ENCODE measurements at places on chromosomes 4 and X.

DNA sequence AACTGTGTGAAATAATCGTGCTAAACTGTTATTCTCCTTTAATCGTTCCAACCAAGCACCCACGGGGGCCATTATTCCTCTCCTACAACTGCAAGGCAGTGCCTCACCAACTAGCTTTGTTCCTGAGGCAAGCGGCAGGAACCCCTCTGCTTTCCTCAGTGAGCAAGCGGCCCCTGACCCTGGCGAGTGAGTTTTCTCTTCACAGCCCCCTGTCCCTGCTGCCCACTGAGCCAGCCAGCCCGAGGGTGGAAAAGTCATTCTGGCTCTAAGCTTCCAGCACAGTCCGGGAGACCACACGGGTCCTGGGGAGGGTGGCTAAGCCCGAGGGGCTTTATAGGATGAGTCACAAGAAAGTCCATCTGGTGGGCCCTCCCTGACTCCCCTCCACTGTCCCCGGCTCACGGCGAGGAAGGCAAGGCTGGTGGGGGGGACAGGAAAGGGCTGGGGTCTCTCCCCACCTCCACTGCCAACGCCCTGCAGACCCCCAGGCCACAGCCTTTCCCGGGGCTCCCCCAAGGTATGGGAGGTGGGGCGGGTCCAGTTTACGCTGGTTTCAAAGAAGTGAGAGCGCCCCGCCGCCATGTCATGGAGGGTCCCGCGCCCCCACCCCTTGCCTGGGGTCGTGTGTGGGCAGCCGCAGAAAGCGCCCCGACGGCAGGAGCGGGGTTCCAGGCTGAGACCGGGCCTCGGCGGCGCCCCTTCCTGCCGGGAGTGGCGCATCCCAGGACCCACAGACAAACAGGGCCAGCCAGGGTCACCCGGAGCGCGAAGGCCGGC is 45.0 kb downstream of the CPLX1 start:
- DNase-seq, result no peak

DNA sequence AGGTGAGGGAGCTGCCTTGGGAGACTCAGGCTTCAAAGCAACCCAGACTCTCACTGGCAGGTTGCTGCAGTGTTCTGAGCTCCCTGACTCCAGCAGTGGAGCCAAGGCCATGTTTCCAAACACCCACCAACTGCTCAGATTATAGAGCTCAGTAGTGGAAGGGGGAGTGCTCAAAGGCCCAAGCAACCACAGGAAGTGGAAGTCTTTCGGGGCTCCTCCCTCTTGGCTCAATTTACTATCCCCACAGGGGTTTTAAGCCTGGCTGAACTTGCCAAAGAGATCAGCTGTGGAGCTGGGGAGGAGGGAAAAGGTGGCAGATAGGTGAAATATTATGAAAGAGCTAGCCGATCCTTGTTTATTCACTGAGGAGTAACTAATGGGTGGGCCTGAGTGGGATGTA is 82.5 kb downstream of the HPRT1 start:
- DNase-seq, result no peak

- no peak for DNase-seq
These were observed 10.0 kb downstream of the FAM184B start for GRCh38 chr4:17771284-17771908.

- DNase-seq, result no peak
These were observed 216.4 kb downstream of the CHIC2 start for GRCh38 chr4:53847965-53848364.

GRCh38 chrX:103704863-103705262 is 5.8 kb upstream of the TMEM31 start:
- DNase-seq, result no peak

DNA sequence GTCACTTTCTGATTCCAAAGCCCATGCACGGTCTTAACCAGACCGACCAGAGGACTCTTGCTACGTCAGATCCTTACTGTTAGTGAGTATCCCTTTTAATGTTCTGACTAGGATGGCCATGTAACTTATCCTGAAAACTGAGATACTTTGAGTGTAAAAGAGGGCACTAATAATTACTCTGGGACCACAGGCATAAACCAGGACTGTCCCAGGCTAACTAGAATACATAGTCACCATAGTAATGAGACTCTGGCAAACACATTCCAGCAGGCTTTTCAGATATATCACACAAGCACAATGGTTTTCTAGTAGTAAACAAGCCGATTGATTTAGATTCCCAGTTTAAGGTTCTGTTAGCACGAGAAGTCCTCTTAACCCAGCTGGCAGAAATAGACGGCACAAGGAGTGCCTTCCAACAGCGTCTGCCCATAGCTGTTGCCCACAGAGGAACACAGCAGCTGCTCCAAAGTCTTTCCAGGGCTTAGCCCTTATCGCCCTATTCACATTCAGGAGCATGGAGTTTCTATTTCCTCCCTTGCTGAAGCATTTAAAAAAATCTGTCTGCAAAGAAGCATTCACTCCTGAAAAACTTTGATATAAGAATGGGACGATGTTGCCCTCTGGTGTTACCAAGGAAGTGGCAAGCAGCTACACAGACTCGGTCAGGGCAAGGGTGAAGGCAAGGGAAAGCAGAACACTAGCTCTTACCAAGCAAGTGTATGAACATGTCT is 92.4 kb downstream of the CXCL13 start:
- DNase-seq, result no peak

DNA sequence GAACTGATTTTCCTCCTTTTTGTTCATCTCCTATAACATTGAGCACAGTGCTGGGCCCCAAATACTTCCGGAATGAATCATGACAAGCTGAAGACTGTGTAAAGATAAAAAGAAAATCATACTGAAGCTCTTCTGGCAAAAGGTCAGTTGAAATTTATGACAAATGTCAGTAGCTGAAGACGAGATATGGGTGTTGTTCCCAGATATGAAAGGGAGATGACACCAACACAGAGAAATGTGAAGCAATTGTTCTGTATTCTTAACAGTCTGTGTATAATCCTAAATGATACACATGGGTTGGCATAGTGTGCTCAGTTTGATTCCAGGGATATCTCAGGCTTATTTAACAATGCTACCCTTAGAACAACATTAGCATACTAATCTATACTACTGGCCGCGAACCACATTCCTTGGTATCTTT is 170.5 kb upstream of the PITX2 start:
- DNase-seq, result no peak

GRCh38 chrX:31287861-31288260 is 216.0 kb upstream of the FTHL17 start:
- no peak for DNase-seq

GRCh38 chrX:85808217-85808616 is 239.1 kb downstream of the CHM start:
- no peak for DNase-seq

DNA sequence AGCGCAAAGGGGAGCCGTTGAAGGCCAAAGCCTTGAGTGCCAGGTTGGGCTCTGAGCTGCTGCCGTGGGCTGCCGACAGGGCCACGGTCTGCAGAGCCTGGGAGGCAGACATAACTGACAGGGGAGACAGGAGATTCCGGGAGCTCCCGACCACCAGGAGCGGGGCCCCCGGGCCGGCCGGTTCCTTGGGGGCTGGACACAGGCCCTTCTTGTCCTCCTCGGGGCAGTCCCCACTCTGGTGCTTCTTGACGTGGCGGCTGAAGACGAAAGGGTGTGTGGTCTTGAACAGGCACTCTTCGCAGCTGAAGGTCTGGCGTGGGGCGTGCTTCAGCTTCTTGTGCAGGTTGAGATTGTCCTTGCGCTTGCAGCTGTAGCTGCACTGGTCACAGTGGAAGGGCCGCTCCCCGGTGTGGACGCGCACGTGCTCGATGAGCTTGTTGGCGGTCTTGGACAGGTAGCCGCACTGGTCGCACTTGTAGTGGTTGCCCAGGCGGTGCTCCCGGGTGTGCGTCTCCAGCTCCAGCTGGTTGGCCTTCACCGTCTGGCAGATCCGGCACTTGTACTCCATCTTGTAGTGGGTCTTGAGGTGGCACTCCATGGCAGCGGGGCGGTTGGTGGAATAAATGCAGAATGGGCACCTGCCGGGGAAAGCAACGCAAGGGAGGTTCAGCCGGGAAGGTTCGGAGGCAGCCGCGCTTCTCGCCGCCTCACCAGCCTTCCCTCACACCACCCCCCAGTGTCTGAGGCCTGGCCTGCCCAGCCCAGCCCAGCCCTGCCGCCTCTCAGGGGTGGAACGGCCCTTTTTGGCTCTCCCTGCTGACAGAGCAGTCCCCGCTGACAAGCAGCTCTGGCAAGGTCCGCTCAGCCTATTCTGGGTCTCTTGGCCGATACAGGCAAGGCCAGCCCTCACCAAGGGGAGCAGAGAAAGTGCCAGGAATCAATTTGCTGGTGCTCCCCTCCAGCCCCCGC is 81.3 kb downstream of the C4orf51 start:
- DNase-seq, result no peak

DNA sequence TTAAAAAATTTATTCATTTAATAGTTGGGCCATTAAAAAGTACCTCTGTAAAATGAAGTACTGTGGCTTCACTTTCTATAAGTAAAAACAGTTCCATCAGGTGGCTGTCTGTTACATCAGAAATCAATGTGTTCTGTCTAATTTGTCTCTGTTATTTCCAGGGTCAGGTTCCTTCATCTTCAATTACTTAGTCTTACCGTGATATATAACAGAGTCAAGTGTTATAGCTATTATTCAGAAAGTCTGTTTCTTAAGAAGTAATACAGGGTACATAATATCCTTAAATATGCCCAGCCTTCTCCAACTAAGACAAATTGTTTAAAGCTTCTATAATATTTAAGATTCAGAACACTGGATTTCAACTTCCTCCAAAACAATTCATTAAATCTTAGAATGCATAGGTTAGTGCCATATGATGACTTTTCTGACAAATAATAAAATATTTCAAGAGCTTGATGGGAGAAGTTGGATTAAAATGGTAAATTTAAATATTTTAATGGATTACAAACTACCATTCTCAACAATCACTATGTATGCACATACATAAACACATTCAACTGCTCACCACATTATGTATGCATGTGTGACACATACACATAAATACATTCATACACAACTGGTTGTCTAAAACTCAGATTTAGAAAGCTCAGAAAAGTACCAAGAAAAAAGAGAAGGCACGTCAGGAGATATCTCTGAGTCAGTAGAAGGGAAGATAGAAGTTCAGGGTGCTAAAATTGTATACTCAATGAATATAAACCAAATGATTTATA is 268.5 kb downstream of the PRDM5 start:
- DNase-seq, result no peak

DNA sequence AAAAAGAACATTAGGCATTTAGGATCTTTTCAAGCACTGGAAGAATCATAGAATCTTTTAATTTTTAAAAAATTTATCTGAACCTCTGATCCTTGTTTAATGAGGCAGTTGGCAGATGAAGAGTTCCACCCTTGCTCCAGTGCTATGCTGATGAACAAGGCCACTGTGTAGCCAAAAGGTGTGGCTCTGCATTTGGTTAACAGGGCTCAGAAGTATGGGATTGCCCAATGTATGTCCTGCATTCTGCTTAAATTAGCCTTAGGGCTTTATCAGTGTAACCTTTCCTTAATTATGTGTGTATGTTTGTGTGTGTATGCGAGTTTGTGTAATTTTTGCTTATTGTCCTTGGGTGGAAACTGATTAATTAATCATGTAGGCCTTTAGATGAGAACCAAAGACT is 43.3 kb upstream of the PPM1K start:
- DNase-seq, result no peak

GRCh38 chr4:188341428-188341827 is 202.2 kb downstream of the TRIML1 start:
- no peak for DNase-seq

DNA sequence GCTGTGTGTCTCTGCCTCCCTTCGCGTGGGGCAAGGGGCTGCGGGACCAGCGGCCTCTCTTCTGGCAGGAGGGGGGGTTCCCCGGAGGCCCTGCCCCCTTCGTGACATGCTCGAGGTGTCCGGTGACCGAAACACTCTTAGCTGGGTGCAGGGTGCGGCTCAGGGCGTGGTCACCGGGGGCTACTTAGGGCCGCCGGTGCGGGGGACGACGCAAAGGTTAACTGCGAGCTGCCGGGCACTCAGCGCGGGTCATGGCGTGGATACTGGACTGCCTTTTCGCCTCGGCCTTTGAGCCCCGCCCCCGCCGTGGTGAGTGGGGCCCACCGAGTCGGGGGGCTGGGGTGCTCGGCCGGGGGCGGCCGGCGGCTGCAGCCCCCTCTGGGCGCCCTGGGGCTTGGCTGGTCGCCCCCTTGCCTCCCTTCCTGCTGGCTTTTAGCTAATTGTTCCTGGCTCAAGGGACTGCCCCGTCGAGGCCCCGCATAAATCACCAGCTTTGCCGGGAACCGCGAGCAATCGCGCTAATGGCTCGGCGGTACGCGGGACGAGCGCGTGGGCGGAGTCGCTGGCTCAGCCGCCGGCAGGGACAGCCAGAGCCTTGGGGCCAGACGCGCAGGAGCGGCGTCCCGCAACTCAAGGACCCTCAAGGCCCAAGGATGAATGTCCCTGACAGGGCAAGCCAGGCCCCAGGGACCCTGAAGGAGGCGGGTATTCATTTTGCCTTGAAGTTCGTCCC is at the start of gene ARHGAP36:
ARHGAP36 (plus strand) TSS at position 211 of the 733 bp plus-strand sequence. CDS start 23,320 bp downstream, outside the sequence.
- DNase-seq, result no peak

GRCh38 chrX:150763810-150764209 is 70.6 kb downstream of the MTMR1 start:
- no peak for DNase-seq

DNA sequence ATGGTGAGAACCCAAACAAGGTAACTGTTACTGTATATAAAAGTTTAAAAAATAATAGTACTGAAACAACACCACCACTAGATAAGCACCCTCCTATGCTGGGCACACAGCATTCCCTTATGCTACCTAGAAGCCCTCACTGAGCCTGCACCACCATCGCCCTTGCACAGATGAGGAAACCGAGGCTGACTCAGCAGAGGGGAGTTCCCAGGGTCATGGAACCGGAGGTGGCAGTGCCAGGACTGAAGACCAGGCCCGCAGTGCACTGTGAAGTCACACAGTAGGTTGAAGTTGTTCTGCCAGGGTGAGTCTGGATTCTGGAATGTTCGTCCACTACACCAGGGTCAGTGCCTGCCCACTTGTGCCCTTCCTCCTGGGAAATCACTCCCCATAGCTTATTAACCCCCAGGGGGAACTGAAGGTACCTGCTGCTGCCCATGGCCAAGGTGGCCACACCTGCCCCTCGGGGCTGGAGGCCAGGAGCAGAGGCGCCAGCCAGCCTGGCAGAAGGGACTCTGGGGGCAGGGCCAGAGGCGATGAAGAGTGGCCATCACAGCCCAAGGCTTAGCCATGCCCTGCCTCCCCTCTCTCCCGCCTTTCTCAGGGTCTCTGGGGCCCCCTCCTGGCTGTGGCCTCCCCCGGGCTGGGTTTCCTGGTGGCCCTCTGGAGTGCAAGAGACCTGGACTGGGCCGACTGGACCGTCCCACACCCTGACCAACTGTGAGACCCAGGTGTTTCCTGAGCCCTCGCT is 15.1 kb upstream of the ABLIM2 start:
- DNase-seq, result no peak

DNA sequence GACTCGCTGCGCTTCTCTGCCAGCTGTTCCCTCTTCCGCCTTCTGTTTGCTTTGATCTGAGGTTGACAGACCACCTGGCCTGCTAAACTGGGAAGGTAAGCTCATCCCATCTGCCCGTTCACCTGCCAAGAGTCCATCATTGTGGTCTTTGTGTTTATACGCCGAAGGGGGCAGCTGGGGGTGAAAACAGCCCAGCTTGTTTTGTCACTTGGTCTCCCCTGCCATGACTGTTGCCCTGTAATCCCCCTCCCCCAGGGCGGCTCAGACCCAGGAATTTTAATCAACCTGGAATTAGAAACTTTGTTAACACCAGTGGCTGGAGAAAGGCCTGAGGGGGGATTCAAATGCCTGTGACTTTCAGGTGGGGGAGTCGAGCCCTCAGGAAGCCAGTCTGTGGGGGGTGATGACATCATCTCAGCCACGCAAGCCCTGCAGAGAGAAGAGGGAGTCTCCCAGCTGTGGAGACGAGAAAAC is 333.3 kb downstream of the BCOR start:
- DNase-seq, result no peak

All from NCI-H1930 (cell line).